Non-pigmented ciliary epithelial cell (primary cell): ENCODE measurements at places on chromosomes 4 and X.

GRCh38 chrX:18961686-18962085, 22.2 kb downstream of the PHKA2 start:
- DNase-seq, result no peak

GRCh38 chrX:578531-578930, 52.1 kb upstream of the SHOX start:
- DNase-seq, result no peak

DNA sequence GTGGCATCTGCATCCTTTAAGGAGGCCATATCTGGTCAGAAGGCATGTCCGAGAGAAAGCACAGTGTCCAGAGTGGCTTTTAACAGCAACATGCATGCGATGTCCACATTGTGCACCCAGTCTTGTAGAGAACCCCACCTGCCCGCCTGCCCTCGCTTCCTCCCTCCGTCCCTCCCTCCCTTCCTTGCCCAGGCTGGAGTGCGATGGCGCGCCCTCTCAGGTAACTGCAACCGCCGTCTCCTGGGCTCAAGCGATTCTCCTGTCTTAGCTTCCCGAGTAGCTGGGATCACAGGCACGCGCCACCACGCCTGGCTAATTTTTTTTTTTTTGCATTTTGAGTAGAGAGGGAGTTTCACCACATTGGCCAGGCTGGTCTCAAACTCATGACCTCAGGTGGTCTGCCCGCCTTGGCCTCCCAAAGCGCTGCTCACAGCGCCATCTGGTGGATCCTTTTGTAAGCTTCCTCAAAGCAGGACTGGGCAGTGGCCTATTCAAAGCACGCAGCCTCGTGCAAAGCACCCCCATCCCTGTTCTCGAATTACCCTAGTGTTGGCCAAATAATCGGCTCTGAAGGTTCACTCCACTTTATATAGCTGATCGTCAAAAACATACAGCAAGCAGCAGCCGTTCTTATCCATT, 15.0 kb downstream of the BRCC3 start:
- no peak for DNase-seq

- no peak for DNase-seq
Measured at GRCh38 chr4:80897537-80898303, 132.8 kb upstream of the BMP3 start.

GRCh38 chr4:52995360-52996030, 133.4 kb downstream of the RASL11B start:
- DNase-seq, result no peak
